Activated naive CD8-positive, alpha-beta T cell treated with anti-CD3 and anti-CD28 coated beads, Interleukin-2, amount 50 U/mL, for 16 hours (primary cell): ENCODE measurements at places on chromosomes 1 and 21.

DNA sequence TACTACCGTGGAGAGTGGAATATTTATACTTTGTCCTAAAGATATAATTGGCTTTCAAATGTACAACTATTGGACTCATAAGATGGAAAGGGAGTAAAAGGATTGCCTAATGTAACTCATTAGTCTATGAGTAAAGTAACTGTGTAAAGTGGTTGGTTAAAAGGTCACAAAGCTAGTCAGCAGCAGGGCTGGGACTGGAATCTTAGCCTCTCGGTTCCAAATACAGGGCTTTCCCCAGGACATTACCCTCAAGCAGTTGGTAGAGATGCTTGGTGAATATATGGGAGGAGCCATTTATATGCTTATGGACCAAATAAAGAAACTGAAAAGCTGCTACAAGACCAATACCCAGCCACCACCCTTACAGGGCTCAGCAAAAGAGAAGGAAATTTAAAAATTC, 283.7 kb downstream of the HLX start:
- DNase-seq = no peak

- no peak for DNase-seq
These were observed 43.3 kb upstream of the ATP1A1 start for GRCh38 chr1:116329524-116330341.

DNA sequence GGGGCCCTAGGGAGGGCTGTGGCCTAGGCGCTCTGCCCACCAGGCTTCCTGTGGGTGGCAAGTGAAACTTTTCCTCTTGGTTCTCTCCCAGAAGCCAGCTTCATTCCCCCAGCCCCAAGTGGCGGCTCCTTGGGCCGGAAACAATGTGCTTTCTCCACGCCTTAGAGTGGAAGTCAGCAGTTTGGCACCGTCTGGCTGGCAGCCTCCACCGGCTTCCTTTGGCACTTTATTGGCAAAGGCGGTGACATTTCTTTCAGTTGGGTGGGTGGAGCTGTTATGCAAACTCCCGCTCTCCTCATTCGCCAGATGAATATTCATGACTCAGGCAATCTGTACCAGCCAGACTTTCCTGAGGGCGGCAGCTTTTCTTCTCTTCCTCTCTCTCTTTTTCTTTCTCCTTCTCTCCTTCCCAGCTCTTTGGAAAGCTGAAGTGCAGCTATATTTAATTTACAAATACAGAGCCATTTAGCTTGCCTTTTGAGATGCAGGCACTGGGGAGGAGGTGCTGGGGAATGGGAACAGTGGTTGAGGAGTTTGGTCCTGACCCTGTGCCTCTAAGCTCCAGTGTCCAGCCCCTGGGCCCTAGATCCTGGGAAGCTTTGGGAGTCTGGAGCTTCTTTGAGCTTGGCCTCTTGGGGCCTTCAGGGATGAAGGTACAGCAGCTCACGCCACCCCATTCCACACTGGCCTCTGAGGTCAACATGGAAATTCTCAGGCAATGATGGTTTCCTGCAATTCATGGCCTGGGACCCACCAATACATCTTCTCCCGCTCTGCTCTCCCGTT, 67.8 kb upstream of the POU3F1 start:
- DNase-seq = no peak

DNA sequence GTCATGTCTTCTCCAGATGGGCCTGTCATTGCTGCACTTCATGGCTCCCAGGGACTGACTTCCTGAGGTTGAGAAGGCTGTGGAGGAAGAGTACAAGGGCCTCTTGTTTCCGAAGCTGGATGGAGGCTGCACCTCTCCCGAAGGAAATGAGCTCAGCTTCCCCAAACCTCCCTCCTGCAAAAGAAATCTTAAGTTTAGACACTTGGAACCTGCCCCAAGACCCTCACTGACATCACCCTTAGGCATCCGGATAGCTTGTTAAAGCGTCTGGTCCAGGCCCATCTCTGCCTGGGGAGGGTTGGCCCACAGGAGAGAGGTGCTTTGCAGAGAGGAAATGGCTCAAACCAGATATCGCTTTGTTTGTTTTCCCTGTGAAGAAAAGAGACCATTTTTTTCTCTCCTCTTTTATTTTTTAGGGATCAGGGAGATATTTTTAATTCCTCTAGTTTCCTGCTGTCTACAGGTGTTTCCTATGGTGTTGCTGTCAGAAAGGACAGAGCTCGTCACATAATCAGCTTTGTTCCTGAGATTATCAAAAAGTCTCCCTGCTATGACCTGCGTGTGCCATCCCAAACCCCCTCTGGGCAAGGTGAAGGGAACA, 25.0 kb downstream of the RCSD1 start:
- DNase-seq = no peak

- DNase-seq = no peak
These were observed 66.8 kb upstream of the BCL10 start for GRCh38 chr1:85343213-85343611.
